ENCODE measurements at places on chromosomes 3 and 15.

DNA sequence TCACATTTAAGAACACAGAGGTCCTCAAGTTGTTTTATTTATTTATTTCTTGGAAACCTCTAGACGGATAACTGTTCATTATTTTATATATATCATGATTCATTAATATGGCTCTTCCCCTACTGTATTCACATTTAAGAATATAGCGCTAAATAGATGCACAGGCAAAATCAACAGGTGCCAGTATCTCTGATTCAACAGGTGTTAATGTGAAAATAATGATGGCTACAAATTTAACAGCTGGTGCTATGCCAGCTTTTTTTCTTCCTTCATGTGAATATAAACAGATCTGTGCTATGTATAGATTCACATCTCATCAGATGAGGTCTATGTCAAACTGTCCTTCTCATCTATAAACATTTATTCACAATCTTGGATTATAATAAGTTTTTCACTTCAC is 218.5 kb upstream of the NR2F2 start:
- no peak for DNase-seq

- no peak for DNase-seq
Observed at GRCh38 chr3:72582211-72582878, 265.9 kb downstream of the SHQ1 start.

DNA sequence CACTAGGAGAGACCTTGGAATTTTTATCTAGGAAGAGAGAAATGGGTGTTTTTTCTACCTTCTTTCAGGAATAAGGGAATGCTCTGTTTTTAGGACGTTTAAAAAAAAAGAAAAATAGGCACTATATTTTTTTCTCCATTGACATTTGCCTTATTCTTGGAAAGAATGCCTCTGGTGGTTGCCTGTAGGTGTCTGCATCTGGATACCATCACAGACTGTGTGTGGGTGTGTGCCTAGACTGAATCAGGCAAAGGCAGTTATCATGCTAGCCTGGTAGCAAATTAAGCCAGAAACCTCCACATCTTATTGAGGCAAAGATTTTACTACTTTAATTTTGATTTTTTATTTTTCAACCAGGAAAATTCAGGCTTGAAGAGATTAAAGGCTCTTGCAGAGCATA is 513.6 kb upstream of the KCNMB2 start:
- DNase-seq: no peak

GRCh38 chr3:122105626-122106025 is 50.5 kb downstream of the CD86 start:
- no peak for DNase-seq

- DNase-seq: no peak
Observed at GRCh38 chr15:81819924-81820635, 225.7 kb downstream of the MEX3B start.

- no peak for DNase-seq
Observed at GRCh38 chr15:72970933-72971760, 81.1 kb upstream of the NEO1 start.

DNA sequence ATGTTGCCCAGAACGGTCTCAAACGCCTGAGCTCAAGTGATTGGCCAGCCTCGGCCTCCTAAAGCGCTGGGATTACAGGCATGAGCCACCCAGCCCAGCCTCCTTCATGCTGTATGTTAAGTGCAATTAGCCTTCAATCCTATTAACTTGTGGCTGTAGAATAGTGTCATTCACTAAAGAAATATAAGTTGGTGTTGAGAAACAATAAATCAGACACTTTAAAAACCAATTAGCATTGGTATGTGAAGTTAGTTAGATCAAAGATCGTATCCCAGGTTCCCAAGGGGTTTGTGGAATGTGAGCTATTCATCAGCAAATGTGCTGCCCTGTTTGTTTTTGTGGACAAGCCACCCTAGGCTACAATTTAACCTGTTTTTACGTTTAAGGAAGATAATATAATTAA is 11.0 kb upstream of the PIK3CB start:
- DNase-seq: no peak
